ENCODE measurements at places on chromosomes 7 and 10. TPM values are rescaled to one million over a fixed set of nuclear protein-coding genes. Genes with fewer than 3 reads are reported as not detected.

- DNase-seq, result no peak
Measured at GRCh38 chr10:69014171-69014570, 25.6 kb downstream of the KIFBP start.

GRCh38 chr7:85829817-85830432 lies 643.1 kb upstream of the SEMA3D start:
- peak; percentile 40 for DNase-seq

The FOXI2 gene
- 0.36 TPM for polyA plus RNA-seq

DNA sequence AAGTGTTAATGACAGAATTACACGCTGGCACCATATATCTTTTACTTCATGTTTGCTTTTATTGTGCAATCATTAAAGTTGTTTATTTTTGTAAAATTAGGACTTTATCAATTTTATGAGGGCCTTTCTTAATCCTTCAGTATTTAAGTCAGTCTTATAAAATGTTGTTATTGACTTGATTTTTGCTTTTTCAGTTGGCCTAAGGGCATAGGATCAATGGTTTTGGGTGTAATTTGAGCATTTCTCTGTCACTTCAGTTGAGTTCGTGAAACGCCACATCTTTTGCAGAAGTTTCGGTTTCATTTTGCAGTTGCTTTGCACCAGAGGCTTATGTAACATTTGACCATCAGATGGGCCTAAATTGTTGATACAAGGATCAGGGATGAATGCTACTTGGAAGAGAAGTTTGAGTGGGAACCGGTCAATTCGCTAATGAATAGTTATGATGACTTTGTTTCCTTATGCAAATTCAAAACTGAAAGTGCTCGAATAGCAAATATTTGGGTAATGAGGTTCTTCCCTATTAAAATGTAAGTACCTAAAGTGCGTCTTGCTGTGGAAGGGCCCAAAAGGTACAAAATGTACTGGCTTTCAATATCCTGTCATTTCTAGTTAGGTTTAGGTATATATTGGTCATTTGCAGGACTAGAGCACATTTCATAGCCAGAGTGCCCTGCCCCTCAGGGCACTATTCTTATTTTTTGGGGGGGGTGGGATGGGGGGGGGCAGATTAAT lies 340.9 kb downstream of the LRMDA start:
- DNase-seq, result no peak

The EPO gene
- not detected for polyA plus RNA-seq

The FAM185A gene
- 6.5 TPM for polyA plus RNA-seq

The CALCR gene
- polyA plus RNA-seq, result 11.0 TPM

The IPMK gene
- 4.3 TPM for polyA plus RNA-seq

GRCh38 chr7:79734181-79734580 lies 280.7 kb upstream of the MAGI2 start:
- no peak for DNase-seq

DNA sequence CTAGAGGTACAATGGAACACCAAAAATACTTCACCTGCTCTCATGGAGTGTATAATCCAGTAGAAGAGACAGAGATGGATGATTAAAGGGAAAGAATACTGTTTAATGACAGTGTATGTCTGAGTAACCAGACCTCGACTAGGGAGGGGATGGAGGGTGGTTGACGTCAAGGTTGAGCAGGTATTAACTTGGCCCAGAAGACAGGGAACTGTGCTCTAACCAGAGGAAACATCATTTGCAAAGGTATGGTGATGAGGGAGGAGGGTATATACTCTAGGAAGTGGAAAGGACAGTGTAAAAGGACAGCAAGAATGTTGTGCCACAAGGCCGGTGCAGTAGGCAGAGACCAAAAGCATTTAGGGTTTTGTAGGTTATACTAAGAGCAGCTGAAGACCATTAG lies 2.9 kb downstream of the MIOS start:
- no peak for DNase-seq

- DNase-seq, result no peak
Measured at GRCh38 chr10:60798031-60798430, 19.8 kb downstream of the CDK1 start.

GRCh38 chr7:4738711-4739527 lies 36.5 kb upstream of the AP5Z1 start:
- no peak for DNase-seq

The NRCAM gene
- 35.1 TPM for polyA plus RNA-seq

DNA sequence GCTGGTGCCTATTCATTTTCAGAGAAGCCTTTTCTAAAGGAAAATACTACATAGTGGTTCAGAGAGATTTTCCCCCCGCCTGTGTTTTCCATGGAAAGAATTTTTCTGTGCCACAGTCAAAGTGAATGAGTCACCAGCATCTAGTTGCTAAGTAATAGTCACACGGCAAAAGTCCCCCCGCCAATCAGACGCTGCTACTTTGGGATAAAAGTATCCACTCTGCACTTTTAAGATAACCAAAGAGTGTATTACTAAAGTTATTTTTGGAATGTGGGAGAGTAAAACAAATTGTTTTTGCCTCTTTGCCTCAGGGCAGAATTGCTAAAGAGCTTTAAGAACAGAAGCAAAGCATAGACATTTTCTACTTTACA lies 23.5 kb downstream of the ABLIM1 start:
- peak; percentile 82 for DNase-seq

GRCh38 chr10:48455392-48456151 lies 149.1 kb downstream of the MAPK8 start:
- DNase-seq, result no peak

GRCh38 chr10:80917636-80918035 lies 379.9 kb downstream of the SH2D4B start:
- no peak for DNase-seq

GRCh38 chr7:41763626-41764025 lies 60.7 kb upstream of the INHBA start:
- DNase-seq, result no peak

DNA sequence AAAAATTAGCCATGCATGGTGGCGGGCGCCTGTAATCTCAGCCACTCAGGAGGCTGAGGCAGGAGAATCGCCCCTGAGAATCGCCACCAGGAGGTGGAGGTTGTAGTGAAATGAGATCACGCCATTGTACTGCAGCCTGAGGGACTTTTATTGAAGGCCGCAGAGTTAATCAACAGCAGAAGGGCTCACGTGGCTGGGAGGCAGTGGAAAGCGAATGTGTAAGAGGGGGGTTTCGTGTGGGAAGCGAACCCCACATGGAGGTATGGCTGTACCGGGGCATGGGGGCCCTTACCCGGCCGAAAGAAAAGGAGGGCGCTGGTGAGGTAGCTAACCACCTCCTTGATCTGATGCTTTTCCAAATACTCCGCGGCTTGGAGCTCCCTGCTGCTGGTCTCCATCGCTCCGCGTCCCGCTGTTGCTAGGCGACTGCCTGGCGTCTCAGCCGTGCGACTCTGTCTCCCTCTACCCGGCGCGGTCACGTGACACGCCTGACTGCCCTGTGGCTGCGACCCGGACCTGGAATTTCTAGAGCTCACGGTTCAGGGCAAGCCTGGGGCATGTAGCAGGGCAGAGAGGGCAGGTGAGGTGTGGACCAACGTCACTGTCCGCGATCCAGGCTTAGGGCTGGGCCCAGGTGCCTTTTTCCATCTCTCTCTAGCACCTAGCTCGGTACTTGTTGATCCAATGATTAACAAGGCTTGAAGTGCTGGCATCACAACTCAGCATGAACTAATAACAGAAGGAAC lies at the start of gene EFCAB10:
Gene EFCAB10 (minus strand): TSS at position 428 of the 746 bp plus-strand sequence. CDS start 30 bp downstream, at position 398.
- peak; percentile 27 for DNase-seq

DNA sequence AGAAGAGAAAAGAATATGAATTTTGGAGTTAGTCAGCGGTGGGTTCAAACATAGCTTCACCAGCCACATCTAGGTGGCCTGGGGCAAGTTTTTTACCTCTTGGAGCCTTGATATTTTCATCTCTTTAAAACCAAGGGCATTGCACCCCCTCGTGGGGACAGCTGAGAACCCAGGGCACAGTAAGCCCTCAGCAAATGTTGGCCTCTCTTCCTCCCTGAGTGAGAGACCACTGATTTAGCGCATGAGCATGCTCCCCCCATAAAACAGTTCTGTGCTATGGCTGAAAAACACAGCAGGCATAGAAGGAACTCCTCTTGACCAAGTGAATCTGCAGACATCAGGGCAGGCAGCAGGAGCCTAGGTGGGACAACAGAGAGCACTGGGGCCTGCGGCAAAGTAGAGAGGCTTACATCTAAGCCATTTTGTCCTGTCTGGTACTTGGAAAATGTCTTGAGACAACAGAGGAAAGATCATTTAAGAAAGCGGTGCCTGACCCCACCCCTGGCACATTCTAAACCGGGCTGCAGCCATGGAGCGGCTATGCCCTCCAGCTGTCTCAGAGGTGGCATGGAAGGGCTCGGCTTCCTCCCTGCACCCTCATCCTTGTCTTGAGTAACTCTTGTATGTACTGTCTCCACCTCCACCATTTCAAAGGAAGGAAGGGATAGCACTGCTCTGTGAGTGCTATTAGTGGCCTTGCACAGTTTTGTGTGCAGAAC lies 94.7 kb downstream of the ARHGAP22 start:
- no peak for DNase-seq

The DKK1 gene
- polyA plus RNA-seq, result 0.44 TPM

Measured in hindlimb muscle (tissue), 1 donor.